ENCODE measurements at places on chromosomes 4 and X.

DNA sequence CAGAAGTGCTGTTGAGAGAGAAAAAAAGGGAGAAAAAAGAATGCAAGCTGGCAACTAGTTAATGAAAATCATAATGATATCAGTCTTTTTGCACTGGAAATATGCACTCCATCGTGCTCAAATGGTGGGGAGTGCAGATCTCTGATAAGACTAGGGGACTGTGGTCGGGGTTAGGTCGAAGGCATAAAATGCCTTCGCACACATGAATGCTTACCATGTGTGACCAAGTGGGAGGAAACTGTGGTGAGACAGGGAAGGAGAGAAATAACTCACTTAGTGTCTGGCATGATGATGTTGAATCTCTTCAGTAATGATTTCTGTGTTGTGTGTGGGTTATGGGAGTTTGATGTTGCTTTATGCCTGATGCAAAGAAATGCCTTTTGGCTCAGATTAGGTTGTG, 358.9 kb downstream of the FBXO8 start:
- no peak for DNase-seq

- DNase-seq = no peak
These were observed 34.9 kb upstream of the SLC25A14 start for GRCh38 chrX:130304587-130305368.

DNA sequence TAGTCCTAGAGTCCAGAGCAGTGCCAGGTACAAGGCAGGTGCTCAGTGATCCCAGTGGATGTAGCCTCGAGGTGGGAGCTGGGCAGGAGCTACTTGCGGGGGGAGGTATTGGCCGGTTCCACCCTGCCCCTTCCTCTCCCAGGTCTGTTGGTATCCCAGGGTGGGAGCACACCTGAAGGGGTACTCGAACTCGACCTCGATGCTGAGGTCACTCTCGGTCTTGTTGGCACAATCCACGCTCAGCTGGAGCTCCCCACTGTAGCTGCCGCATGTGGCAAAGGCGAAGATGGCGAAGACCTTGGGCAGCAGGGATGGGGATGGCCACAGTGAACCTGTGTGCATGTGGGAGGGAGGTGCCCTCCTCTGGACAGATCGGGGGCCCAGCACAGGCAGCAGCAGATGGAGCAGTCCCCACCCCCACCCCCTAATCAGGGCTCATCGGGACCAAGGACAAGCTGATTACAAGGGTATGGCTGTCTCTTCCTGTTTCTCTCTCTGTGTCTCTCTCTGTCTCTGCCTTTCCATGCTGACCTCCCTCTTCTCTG, 2.4 kb downstream of the SYP start:
- DNase-seq = no peak

DNA sequence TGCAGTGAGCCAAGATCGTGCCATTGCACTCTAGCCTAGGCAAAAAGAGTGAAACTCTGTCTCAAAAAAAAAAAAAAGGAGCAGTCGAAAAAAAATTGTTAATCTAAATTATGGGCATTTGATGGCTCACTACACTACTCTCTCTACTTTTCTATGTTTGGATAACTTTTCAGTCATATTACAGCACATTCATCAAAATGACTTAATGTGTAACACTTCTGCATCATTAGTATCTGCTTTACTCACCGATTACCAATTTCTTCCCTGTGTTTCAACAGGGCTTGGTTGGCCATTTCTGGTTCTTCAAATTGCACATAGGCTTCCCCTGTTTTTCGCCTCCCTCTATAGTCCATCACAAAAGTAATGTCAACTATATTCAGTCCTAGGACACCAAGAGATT, 8.4 kb downstream of the GRSF1 start:
- DNase-seq = no peak

DNA sequence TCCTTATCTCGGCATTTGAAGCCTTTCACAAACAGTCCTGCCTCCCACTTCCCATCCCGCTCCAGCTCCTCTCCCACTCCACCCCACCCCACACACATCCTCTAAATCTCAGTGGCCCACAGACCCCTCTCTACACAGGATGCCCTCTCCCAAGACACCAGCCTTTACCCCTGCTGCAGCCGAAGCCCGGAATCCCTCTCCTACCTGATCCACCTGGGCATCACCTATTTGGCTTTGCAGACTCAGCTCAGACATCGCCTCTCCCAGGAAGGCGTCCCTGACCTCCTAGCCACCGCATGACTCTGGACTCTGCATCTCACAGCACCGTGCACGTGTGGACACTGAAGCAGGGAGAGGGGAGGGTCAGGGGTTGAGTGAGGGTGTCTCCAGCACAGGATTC, 11.5 kb downstream of the PPP2R2C start:
- DNase-seq = no peak

GRCh38 chr4:113943863-113944262, 35.6 kb downstream of the ARSJ start:
- no peak for DNase-seq

DNA sequence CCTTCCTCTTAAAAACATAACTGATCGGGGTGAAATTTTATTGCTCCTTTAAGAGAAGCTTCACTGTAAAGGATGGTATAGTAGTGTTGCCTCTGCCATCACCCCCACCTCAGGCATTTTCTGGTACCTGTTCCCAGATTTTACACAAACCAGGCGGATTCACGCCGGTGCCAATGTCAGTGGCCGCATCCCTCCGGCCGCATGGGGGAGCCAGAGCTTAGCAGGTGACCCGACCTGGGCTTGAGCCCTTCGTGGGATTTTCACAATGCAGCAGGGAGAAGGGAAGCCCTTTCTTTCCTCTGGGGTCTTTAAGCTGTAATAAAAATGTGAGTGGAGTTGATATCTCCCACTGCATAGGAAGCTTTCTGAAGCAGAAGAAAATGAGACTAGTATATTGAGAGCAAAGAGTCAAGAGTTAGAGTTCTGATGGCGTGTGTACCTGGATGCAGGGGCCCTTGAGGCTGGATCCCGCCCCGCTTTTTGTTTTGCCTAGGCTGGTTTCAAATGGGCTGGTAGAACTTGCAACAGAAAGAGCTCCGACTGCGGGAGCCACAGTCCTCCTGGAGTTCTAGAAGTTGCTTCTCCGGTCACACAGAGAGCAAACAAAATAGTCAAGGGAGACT, 59.4 kb downstream of the POLR2B start:
- no peak for DNase-seq
